ENCODE measurements at places on chromosomes 2 and 18.

- no peak for DNase-seq
Observed at GRCh38 chr18:9804517-9805104, 81.2 kb upstream of the TXNDC2 start.

- DNase-seq, result no peak
Observed at GRCh38 chr18:13548106-13548819, 178.1 kb downstream of the FAM210A start.

- no peak for DNase-seq
Observed at GRCh38 chr2:215699700-215700538, 264.1 kb upstream of the FN1 start.

GRCh38 chr2:3073041-3073595 lies 304.5 kb downstream of the EIPR1 start:
- DNase-seq, result no peak

GRCh38 chr2:52976143-52976949 lies 791.3 kb upstream of the CHAC2 start:
- DNase-seq, result no peak

DNA sequence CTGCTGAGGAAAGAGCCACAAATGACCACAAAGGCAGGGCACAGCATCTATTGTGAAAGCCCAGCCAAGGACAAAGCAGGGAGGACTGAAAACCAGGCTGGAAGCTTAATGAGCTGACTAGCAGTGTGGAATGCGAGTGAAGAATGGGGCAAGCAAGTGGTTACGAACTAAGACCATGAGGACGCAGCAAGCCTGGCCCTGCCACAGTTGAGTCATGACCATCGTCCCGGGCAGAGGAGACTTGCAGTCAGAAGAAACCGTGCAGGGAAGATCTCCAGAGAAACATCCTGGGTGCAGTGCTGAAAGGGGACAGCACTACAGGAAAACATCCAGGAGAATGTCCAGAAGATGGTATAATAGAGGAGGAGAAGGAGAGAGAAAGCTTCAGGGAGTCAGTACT lies 120.5 kb upstream of the GYPC start:
- no peak for DNase-seq

GRCh38 chr2:101111917-101112771 lies 39.0 kb downstream of the TBC1D8 start:
- no peak for DNase-seq

- no peak for DNase-seq
Observed at GRCh38 chr2:42913280-42913878, 121.0 kb upstream of the HAAO start.

DNA sequence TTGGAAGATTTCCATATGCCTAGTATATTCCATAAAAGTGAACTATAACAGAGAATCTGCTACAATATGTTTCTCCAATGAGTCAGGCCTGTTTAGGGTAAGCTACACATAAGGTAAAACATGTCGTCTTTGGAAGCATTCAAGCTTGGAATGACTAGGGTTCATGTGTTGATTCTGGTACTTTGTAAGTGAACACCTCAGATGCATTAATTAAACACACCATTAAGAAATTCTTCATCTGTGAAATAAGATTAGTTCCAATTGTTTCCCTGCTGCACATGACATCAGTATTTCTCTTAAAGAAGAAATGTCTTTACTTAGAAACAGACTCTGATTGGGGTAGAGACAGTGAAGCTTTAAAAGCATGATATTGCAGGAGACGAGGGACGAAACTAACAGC lies 461.1 kb upstream of the NXPH2 start:
- DNase-seq, result no peak

GRCh38 chr2:68901199-68901514 lies 30.0 kb upstream of the BMP10 start:
- DNase-seq, result no peak

- no peak for DNase-seq
Observed at GRCh38 chr2:144975881-144976280, 456.0 kb upstream of the ZEB2 start.

- DNase-seq, result no peak
Observed at GRCh38 chr2:26412091-26412673, 10.5 kb downstream of the DRC1 start.

DNA sequence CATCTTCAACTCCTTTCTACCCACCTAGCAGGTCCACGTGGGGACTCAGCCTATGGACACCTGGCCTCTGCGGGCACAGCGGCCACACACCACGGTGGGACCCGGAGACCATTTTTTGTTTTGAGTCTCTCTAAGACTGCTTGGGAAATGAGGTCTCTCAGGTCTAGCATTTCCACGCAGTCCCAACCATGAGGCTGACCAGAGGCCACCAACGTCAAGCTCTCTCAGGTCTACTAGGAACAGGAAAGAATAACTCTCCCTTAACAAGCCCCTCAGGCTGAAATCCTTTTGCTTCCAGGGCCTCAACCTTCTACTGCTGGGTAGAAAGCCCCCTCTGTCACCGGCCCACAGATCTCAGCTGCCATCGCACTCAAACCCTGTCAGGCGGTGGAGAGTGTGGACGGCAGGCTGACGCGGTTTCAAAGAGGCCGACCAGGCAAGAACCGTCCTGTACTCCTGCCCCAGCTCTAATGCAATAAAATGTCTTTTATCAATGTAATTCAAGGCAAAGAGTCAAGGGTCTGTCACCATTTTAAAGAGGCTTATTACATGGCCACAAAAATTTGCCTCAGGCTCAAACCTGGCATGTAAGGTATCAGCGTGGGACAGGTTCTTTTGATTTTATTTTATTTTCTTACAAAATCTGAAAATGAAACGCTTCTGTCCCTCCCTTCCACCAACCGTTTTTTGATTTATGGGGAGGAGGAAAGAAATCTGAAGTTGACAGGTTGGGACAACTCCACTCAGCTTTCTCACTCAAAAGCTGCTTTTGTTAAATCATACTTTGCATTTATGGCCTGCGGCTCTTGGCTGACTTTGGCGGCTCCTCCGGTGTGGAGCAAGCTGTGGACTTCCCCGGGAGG lies 74.0 kb downstream of the BCL11A start:
- DNase-seq, result no peak

DNA sequence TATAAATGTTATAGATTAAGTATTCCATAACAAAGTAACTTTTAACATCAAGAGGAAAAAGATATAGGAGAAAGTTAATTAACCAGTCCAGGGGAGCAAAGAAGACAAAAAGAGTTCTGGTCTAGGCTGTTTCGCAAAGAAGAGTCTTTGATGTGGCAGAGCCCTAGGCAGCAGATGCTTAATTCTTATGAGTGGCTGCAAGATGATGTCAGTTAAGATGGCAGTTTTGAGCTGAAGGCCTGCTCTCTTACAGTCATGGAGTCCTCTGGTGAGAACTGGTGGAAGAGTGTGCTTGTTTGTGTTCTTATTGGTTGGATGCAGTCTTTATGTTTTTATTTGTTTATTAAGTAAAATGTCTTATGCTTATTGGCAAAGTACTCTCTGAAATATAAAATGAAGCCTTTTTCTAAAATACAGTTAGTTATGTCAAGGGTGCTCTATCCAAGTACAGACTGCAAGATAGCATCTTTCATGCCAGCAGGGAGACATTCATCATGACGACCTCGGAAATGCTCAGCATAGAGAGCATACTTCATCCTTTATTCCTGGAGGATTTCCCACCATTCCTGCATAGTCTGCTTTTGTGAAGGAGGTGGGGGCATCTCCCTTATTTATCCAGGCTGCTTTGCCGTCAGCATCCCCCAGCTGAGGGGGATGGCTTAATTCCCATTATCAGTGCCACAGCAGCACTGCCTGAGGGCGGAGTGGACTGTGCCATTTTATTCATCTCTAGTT lies 38.9 kb upstream of the SERPINE2 start:
- DNase-seq, result no peak

DNA sequence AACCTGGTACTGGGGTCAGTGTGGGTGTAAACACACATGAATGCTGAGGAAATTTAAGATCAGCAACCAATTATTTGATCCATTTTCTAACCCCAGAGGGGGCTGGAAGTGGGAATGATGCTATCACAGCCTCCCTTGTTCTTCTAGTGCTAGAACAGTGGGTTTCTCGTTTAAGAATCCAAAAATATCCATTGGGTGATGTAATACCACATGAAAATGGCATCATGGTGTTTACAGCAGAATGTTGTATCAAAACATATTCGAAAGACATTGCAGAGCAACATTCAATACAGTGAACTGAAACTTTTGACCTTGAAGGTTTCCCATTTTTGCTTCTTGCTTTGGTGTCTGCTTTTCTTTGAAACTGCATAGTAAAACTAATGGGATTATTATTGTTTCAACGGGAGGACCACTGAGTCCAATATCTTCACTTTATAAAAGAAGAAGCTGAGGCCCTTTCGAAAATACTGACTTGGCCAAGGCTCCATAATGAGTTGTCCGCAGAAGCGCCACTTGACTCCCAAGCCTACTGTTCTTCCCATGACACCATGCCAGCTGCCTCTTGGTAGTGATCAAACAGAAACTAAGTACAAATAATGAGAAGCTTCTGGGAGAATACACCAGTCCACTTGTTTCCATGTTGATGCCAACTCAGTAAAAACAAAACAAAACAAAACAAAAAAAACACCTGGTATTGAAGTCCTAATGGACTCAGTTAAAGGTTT lies 106.1 kb downstream of the COLEC12 start:
- DNase-seq, result no peak

DNA sequence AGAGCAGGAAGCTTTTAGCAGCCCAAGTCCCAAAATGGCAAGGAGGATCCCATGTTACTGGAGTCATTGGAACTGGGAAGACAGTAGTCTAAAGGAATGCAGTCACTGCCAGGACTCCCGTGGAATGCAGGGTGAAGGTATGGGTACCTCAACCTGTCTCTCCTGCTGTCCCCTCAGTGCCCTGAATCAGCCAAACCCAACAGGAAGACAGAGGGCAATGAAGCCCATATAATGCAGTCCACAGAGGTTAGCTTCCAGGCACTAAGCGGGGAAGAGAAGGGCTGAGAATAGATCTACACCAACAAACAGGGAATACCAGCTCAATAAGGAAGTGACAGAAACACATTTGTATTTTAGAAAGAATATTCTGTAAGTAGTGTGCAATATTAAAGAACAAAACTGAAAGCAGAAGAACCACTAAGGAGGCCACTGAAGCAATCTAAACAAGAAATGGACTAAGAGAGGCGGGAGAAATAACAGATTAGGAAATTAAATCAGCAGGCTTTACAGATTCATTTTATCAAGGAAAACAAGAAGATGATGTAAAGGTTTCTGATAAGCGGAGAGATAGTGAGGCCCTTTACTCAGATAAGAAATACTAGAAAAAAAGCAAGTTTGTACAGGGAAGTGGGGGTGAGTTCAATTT lies 8.3 kb downstream of the NEMP2 start:
- no peak for DNase-seq

DNA sequence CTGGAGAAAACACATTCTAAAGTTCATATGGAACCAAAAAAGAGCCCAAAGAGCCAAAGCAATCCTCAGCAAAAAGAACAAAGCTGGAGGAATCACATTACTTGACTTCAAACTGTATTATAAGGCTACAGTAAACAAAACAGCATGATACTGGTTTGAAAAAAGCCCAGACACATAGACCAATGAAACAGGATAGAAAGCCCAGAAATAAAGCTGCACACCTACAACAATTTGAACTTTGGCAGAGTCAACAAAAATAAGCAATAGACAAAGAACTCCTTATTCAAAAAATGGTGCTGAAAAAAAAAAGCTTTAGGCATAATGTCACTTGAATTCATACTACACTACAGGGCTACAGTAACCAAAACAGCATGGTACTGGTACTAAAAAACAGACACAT lies 289.6 kb downstream of the NR4A2 start:
- no peak for DNase-seq

DNA sequence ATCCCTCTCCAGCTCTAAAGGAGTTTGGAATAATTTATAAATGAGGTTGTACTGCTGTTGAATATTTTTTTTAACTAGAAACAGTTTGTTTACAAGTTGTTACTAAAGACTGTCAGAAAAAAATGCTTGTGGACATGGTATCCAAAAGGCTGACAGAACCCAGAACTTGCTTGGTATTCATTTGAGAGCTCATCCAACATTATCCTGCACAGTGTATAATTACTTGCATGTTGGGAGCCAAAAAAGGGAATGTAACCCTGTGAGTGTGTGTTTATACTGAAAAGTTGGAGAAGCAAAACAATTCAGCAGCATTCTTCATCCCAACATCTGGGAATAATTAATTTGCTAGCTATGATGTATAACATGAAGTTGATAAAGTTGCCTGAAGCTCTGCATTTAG lies 42.1 kb upstream of the EHBP1 start:
- DNase-seq, result peak; percentile 96

DNA sequence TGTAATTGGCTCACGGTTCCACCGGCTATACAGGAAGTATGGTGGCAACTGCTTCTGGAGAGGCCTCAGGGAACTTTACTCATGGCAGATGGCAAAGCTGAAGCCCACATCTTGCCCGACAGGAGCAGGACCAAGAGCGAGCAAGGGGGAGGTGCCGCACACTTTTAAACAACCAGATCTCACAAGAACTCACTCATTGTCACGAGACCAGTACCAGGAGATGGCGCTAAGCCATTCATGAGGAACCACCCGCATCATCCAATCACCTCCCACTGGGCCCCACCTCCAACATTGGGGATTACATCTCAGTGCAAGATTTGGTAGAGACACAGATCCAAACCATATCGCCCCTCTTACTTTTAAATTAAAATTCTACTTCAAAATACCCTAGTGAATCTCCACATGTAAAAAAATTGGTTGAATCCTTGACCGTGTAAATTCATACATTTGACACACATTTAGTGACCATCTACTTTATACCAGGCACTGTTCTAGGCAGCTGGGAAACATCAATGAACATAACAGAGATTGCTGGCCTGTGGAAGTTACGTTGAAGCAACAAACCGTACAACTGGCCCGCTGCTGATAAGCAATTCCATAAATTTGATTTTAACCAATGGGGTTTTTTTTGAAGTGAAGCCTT lies 87.6 kb downstream of the ALPK2 start:
- DNase-seq, result no peak

DNA sequence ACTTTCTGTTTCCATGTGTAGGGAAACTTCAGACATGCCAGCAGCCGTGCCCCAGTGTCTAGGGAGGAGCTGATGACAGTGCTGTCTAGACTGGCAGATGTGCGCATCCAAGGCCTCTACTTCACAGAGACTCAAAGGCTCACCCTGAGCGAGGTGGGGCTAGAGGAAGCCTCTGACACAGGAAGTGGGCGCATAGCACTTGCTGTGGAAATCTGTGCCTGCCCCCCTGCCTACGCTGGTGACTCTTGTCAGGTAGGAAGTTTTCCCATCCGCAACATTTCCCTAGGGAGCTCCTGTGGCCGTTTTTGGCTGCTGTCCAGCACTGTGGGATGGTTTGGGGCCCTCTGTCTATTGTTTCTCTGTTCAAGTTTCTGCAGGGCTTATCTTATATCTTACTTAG lies 143.1 kb upstream of the TTC39C start:
- no peak for DNase-seq

- no peak for DNase-seq
Observed at GRCh38 chr2:185522472-185522871, 216.1 kb upstream of the FSIP2 start.

DNA sequence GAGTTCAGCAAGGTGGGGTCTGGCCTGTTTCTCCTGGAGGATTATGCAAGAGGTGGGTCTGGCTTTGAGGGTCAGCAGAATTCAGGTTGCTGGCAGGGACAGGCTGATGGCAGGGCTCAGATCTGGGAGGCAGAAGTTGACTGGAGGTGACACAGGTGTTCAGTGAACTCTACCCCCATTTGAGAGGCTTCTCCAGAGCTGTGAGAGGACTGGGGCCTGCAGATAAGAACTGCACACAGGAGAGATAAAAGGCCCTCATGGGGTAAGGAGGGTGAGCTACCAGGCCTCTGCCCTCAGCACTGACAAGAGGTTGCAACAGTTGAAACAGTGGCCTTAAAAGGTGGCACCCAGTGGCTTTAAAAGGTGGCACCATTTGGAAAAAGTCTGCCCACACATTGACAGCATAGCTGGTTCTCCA lies 13.1 kb downstream of the MOCOS start:
- no peak for DNase-seq
